ENCODE measurements at places on chromosomes 5 and 9. TPM values are rescaled to one million over a fixed set of nuclear protein-coding genes. Genes with fewer than 3 reads are reported as not detected.

The TRIP13 gene
- 38.8 TPM for total RNA-seq

DNA sequence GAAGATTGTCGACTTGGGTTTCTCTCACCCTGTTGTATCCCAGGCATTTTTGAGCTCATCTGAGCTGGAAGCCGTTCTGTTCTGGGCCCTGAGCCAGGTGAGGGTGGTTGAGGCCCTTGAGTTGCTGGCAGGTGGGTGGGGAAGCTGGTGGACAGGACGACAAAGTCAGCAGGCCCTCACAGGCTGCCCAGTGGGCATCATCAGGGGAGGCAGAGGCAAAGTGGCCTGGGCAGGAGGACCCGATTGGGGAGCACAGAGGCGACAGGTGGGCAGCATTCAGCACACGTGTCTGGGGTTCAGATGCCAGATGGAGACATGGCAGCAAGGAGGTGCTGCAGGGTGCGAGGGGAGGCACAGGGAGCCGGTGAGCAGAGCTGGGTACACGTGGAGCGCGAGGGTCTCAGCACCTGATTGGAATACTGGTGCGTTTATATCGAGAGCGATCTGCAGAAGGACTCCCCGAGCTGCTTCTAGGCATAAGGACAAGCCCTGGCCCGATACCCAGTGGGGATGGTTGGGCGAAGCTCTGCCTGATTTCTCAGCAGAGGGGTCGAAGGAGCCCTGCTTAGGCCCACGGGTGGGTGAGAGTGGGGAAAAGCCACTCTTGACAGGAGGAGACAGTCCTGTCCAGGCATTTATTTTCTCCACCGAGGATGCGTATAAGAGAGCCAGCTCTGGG lies 49.0 kb upstream of the SUSD3 start:
- DNase-seq = no peak

- no peak for DNase-seq
These were observed 393.0 kb downstream of the MED10 start for GRCh38 chr5:5985332-5985731.

DNA sequence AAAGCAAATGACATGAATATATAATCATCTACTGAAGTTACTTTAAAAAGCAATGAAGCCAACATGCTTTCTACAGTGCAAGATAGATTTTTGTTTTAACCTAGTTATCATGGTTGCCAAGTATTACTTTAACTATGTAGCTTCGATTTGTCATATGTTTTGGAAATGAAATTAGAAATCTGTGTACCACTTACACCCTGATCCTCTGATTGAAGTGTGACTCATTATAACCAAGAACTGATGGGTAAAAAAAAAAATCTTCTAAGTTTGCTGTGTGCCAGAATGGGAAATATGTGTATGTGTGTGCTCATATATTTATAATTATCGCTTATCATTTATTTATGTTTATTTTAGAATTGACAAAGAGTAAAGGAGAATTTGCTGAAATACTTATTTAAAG lies 9.1 kb upstream of the CDC42SE2 start:
- no peak for DNase-seq

The PCDHA1 gene
- total RNA-seq = not detected

DNA sequence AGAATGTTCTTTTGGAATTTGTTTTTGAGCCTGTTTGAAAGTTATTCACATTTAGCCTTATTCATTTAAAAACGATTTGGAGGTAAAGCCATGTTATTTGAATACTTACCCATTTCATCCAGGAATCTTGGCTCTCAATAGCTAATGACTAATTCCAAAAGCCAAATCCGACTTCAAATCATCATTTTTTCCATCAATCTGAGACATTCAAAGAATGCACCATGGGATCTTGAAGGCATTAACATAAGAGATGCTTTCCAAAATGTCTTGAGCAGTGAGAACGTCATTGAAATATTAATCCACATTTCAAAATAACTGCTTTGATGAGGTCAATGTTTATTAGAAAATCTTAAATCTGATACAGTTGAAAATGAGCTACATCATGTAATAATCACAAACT lies 617.0 kb upstream of the RORB start:
- DNase-seq = no peak

DNA sequence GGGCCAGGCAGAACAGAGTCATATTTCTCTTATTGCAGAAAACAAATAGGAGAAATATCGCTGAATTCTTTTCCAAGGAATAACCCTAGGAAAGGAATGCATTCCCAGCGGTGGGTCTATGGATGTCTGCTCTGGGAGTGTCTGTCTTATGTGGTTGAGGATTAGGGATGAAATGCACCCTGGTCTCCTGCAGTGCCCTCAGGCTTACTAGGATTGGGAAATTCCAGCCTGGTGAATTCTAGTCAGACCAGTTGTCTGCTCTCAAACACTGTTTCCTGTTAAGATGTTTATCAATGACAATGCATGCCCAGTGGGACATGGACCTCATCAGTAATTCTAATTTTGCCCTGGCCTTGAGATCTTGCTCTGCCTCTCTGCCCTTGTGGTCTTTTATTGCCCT lies 136.1 kb upstream of the ELAVL2 start:
- no peak for DNase-seq

DNA sequence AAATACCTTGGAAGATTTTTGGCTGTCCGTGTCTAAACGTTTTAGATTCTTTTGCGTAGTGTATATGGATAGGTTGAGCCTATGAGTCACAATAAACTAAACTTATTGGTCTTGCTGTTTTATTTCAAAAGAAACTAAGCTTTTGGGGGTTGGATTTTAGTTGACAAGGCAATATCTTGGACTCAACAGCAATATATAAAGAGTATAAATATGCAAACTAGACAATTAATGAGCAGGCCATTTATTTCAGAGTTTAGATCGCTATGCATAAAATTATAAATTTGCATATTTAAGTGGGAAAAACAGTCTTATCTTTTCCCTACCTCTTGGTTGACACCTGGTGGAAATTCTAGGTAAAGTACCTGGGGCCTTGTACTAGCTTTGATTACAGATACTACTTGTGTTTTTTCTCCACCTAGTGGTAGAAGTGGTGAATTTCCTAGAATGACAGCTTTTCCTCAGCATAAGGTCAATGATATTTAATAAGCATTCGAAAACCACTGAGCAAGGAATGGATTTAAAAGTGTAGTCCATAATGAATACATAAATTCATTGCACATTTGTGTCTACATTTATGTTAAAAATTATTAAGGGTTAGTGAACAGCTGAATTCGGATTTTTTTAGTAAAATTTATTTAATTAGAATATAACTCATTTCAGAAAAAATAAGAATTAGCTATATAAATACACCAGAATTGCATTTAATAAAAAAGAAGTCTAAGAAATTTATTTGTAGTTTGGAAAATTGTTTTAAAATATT lies 1.7 kb upstream of the ARRDC3 start:
- DNase-seq = peak; percentile 64

The OTP gene
- total RNA-seq = 0.05 TPM

DNA sequence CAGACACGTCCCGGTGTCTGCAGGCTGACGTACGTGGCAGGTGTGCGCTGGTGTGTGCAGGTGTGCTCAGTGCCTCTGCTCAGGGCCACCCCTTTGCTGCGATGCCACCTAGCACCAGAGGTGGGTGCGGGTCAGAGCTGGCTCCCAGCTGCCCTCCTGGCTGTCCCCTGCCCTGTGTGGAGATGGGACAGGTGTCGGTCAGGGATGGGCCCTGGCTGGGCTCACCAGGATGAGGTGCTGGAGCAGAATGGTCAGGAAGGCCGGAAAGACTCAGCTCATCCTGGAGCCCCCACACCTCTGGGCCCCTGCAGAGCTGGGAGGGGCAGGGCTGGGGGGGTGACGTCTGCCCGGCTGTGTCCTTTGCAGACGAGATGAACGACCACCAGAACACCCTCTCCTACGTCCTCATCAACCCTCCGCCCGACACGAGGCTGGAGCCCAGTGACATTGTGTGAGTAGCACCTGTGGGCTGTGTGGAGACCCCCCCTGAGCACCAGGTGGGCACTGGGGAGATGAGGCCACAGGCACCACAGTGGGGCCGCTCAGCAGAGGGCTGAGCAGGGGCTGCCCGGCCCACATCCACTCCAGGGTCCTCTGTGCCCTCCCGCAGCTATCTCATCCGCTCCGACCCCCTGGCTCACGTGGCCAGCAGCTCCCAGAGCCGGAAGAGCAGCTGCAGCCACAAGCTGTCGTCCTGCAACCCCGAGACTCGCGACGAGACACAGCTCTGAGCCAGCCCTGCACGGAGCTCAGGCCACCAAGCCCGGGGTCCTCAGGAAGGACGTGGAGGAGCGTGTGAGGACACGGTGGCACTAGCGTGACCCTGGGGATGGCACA lies 89.7 kb downstream of the KCNT1 start:
- no peak for DNase-seq

The IFNA5 gene
- total RNA-seq = not detected

DNA sequence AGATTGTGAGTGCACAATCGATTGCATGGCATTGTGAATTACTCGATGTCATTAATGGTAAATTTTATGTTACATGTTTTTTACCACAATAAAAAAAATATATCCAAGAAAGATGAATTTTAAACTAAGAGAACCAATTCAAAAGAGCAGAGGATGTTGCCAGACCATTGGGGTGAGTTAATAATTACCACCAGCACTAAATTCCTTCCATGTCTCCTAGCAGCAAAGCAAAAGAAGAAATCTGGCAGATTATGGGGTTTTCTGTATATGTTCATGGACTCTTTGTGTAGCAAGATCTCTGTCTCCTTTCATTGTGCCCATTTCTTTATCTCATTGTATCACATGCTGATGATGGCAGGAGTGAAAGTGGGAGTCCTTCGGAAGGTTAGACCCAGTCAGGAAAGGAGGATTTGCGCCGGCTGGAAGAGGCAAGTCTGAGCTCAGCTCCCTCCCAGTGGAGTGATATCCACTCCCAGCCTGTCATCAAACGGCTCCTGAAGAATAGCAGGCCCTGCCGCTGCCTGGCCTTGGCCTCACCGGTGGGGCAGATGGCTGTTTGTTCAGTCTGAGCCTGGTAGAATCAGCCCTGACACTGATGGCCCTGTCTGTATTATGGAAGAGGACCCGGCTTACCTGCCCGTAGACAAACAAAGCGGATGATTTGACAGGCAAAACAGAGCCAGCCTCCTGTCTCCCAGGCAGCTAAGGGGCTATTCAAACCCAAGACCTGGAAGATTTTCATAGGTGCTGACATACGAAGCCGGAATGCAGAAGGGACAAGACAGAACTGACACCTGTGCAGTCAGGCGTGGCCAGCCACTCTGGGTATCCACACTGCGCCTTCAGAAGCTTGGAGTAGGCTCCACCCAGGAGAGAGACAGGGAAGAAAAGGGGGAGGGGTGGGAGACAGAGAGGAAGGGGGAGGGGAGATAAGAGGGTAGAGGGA lies 21.9 kb upstream of the FOXE1 start:
- DNase-seq = no peak

DNA sequence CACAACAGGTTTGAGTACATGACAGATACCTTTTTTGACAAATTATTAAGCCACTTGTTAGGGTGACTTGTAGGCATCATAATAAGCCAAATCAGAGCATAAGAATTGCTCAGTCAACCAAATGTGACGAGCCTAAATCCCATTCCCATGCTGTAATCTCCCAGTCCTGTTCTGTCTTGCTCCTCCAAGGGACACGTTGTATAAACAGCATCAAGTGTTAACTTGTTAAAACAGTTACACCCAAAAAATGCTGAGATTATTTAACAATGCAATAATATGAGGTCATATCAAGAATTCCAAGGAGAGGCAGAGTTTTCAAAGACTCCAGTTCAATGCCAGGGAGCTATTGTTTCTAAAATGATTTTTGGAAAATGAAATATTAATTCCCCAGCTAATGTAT lies 76.2 kb downstream of the SH3TC2 start:
- DNase-seq = no peak

GRCh38 chr9:113600871-113601614 lies 137.5 kb downstream of the RGS3 start:
- DNase-seq = no peak

The ZNF367 gene
- 36.3 TPM for total RNA-seq

DNA sequence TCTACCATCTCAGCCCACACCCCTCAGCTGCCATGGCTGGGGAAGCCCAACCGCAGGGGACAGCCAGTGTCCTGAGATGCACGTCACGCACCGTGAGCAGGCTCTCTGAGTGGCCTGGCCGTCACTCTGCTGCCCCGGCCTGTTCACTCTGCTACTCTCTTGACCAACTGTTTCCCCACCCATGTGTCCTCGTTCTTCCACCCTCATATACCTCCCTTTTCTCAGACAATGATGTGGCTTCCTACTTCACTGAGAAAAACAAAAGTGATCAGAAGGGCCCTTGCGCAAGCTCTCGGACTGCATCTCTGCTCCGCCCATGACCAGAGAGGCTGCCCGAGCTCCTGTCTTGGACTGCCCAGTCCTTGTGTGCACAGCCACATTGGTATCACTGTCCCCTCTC lies 47.6 kb downstream of the OTULIN start:
- DNase-seq = no peak
